ENCODE measurements at places on chromosomes 4 and X.

GRCh38 chr4:5952286-5952974 lies 59.5 kb upstream of the CRMP1 start:
- DNase-seq = no peak

DNA sequence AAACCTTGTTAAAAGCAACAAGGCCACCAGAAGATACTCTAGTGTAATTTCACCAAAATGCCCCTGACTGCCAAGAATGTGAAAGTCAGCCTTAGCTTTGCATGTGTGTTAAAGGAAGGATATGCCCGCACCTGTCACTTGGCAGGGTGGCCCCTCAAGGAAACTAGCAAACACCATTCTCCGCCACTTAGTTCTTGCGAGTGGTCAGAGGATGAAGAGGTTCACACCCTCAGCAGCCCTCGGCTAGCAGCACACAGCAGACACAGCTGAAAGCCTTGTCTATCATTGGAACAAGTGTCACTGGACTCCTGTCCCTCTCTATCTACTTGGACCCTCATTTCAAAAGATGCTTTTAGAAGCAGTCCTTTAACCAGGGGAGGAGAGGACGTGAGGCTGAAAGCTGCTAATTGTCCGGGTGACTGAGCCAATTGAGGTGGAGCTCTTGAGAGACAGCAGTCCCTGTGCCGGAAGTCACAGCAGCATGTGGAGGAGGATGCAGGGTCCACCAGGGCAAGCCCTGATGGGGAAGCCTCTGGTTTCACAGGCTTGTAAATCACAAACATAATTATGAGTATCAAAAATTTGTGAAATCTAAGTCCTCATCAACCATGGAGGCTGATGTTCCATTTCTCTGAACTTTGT lies 18.0 kb downstream of the HHIP start:
- no peak for DNase-seq

GRCh38 chr4:8428288-8429097 lies 12.0 kb downstream of the ACOX3 start:
- peak; percentile 74 for DNase-seq

GRCh38 chr4:163385466-163385865 lies 41.8 kb downstream of the NPY5R start:
- DNase-seq = no peak

GRCh38 chrX:71103110-71103983 lies 3.2 kb downstream of the CXorf65 start:
- DNase-seq = no peak

Measured in brain microvascular endothelial cell (primary cell).